ENCODE measurements at places on chromosomes 5 and 9.

DNA sequence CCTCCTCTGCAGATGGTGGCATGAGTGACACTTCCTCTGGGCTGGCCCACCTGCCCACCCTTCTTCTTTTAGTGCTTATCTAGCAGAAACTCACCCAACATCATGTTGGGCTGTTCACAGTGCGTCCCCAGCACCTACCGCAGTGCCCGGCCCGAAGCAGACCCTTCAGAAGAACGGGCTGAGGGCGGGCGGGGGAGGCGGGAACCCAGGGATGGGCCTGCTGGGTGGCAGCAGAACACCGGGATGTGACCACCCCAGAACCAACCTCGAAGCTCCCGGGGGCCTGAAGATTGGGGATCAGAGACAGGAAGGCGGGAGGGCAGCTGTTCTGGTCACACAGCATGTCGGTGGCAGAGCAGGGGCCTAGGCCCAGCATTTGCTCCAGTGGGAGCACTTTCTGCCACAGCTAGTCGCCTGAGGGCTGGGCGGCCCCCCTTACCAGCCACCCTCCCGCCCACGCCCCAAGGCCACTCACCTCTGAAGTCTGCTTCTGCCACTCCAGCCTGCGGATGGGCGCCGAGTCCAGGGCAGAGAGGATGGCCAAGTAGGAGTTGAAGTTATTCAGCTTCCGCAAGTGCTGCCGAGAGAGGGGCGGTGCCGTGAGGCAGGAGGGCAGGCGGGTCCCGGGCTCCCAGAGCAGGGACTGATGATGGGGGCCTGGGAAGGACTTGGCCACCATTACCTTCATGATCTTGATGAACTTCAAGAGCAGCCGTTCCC is 38.7 kb downstream of the PRRT1B start:
- no peak for DNase-seq

DNA sequence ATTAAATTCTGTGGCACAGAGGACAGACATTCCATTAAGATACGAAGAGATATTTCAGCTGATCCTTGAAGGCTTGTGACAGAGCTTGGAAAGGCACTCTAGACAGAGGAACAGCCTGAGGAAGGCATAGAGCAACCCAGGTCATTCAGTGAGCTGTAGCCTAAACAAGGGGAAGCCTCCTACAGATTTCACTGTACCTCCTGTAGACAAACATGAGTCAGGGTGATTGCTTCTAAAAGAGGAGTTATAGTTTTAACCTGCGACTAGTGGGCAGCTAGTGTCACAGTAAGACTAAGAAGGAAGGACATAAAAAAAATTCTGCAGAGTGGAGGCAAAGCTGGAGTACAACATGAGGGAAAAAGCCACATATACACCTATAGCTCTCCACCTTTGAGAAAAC is 43.5 kb upstream of the ANKDD1B start:
- DNase-seq = no peak

GRCh38 chr5:134887593-134888159 is 13.5 kb downstream of the TXNDC15 start:
- DNase-seq = no peak

DNA sequence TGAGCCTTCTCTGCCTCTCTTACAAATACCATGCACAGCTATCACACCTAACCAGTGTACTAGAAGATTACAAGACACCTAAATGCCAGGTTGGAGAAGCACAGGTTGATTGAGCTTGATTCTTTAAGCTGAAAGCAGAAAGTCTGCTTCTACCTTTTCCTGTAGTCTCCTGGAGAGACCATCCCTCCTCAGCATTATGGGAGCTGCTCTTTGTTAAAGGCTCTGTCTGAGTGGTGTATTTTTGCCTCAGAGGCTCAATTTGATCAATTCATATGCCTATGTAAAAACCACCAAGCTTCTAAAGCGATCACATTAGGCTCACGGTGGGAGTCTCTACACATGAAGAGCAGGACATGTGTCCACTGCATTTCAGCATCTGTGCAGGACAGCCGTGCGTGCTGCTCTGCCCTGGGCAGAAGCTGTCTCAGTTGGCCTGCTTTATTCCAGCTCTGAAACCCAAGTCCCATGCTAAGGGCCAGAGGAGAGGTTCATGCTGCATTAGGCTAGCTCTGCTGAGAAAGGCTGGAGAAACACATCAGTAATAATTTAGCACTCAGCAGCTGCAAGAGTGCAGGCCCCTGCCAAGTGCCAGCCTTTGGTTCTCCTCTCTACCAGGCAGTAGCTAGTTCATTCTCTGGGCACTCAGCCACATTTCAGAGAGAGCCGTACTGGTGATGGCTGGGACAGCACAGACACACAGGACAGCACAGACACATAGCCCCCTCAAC is 41.7 kb downstream of the TMEM167A start:
- DNase-seq = no peak

DNA sequence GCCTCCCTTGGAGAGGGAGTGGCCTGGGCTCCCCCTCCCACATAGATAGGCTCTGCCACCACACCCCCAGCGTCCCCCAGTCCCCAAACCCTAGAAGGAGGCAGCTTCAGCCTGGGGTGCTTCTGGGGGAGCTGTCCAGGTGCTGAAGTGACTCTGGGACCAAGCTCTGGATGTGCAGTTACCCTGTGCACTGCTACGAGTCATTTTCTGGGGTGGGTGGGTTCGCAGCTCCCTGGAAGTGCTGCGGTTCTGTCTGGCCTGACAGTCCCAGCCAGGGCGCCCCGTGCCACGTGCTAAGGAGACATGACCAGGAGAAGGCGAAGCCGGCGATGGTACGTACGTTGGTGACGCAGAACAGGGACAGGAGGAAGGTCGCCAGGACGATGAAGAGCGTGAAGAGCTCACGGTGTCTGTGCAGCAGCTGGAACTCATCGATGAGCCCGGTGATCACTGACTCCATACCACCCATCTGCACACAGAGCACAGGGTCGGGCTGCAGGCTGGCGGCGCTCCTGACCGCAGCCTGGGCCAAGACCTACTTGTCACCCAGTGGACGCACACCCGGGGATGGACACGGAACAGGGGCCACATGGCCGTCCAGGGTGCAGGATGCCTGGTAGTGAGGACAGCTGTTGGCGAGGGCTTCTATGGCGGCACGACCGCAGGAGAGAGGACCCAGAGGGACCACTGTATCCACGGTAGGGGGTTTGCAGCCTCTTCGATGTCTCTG is 35.7 kb downstream of the SLC6A3 start:
- no peak for DNase-seq

DNA sequence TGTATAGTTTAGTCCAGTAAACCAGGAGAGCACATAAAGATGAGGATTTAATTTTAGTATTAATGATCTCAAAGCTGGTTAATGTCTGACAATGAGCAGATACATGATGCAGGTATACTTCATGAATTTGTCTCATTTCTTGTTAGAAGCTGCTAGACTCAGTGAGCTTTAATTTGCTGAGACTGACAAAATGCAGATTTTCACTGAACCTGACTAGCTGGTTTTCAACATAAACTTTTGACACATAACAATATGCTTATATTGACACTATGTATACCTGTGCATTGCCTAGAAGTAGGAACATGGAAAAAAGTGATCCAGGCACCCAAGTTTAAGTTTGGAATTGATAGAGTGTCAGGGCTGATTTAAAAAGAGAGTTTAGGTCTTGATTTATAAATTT is 10.8 kb downstream of the UBLCP1 start:
- no peak for DNase-seq

DNA sequence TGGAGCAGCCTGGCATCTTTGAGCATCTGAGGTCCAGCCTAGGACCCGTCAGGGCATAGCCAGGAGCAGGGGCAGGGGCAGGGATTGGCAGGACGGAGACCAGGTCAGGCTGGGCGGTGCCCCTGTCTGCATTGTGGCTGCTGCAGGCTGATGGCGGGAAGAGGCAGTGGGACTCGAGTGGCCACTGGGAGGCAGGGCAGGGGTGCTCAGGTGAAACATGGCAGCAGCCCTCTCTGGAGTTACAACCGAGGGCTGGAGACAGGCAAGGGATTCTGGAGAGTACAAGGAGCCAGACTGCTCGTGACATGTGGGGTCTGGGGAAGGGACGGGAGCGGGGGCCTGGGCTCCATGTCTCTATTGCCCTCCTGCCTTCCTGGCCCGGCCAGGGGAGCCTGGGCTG is 97.4 kb upstream of the RAPGEF1 start:
- no peak for DNase-seq

GRCh38 chr5:135151256-135151655 is 117.2 kb upstream of the PITX1 start:
- no peak for DNase-seq

GRCh38 chr9:34562135-34562745 is 27.3 kb downstream of the CNTFR start:
- DNase-seq = no peak

DNA sequence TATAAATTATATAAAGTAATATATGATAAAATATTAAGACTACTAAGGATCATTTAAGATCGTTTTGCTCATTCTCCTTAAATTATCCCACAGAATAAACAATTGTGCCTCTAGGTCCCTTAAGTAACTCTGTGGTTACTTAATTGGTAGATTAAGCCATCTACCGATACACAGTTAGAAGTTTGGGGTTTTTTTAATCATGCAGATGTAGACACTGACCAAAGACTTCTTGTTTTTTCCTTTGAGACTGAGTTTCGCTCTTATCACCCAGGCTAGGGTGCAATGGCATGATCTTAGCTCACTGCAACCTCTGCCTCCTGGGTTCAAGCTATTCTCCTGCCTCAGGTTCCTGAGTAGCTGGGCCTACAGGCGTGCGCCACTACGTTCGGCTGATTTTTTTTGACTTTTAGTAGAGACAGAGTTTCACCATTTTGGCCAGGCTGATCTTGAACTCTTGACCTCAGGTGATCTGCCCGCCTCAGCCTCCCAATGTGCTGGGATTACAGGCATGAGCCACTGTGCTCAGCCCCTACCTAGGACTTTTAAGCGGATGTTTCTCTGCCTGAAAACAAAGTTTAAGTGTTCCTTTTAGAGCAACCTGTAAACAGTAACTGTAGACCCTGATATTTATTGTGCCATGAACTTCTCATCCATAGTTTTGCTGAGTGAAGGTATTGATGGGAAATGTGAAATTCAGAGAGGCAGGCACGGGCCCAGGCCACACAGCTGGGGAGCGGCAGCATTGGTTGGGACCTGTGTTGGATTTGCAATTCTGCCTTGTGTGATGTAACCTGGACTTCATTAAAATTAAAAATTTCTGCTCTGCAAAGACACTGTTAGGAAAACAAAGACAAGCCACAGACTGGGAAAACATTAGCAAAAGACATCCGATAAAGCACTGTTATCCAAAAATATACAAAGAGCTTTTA is 11.6 kb downstream of the CEL start:
- no peak for DNase-seq

GRCh38 chr5:60493372-60493771 is 206.6 kb downstream of the DEPDC1B start:
- no peak for DNase-seq

DNA sequence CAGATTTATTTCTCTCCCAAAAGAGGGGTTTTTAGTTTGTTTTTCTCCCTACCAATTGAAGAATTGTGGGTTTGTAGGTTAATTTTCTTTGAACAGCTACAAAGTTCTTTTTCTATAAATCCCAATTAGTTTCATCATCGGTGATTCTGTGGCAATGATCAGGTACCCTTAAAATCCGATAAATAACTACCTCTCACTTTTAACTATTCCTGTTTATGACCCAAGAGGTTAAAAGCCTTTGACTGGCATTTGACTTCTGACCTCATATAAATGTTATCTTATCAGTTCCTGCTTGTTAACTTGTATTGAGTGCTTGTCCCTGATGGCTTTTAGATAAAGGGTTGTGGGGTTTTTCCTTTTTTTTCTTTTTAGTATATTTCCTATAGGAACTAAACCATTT is 124.4 kb upstream of the TMEM161B start:
- DNase-seq = no peak

DNA sequence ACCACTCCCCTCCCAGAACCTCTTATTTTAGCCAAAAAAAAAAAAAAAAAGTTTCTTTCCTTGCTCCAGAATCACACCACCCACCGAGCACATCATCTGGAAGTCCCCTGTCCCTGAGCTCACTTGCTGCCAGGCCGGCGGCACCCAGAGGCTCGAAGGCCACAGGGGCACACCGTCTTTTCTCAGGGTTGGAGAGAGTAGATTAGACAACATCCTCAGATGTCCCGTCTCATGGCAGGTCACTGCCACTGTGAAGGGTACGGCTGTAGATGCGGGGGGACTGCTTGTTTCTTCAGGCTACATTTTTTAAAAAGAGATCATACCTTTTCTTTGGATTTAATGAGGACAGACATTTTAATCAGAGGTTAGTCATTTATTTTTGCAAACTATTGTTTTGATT is 109.0 kb downstream of the MVB12B start:
- no peak for DNase-seq

DNA sequence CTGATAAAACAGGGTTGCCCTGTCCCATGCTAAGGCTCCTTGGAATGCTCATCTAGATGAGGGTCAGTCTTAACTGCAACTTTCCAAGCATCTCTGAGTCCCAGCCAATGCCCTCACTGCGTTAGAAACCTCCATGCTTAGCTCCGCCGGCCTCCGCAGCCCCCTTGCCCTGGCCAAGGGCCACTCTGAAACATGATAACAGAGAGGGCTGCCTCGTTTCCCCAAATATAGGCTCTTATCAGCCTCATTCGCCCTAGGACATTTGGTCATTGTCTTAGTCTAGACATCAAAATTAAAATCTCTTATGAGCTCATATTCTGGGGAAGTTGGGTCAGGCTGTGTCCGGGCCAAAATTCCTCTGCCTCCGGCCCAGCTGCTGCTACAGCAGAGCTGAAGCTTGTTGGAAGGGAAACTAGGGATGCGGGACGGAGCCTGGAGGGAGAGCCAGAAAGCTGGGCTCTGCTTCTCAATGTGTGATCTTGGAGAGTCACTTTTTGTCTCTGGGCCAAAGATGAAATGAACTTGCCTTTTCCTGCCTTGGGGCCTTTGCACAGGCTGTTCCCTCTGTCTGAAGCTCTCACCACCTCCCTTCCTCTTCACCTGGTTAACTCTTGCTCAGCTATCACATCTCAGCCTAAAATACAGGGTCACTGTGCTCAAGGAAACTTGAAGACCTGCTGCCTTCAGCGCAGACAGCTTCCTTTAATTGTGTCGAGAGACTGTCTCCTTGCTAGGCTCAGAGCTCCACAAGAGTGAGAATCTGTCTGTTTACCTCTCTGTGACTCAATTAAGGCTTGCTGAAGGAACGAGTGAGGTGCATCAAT is 191.3 kb downstream of the RGS3 start:
- DNase-seq = no peak

DNA sequence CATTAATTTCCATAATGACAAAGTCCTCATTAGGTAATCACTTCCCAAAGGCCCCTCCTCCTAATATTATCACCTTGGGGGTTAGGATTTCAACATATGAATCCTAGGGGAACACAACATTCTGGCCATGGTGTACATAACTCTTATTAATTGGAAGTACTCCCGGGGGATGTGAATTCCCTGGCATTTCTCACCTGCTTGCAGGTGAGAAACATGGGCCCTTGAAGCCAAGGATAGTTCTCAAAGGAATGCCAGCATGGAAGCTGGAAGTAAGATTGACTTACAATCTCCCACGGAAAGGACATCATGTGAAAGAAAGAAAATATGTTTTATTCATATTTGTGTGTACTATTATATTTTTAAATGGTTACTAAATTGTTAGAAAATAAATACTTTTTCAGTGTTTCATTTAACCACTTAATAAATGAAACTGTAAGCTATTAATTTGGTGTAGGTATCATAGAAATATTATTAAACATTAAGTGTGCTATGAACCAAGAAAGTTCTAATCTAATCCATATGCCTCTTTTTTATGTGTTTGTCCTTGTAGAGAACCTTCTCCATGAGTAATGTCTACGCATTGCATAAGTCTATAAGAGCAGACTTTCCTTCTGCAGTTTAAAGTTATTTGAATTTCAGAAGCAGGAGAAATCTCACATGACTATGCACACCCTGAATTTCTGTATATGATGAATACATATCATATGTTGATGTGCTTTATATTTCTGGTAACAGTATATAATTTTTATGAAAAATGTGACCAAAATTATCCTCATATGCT is 59.4 kb downstream of the ANXA1 start:
- no peak for DNase-seq

GRCh38 chr9:132769906-132770769 is 99.9 kb downstream of the GTF3C4 start:
- peak; percentile 43 for DNase-seq
